Activated CD4-positive, alpha-beta memory T cell treated with anti-CD3 and anti-CD28 coated beads, Interleukin-2, amount 10 ng/mL, durations not matched to agents 7 days and 5 days (primary cell): ENCODE measurements at places on chromosomes 2 and 18.

DNA sequence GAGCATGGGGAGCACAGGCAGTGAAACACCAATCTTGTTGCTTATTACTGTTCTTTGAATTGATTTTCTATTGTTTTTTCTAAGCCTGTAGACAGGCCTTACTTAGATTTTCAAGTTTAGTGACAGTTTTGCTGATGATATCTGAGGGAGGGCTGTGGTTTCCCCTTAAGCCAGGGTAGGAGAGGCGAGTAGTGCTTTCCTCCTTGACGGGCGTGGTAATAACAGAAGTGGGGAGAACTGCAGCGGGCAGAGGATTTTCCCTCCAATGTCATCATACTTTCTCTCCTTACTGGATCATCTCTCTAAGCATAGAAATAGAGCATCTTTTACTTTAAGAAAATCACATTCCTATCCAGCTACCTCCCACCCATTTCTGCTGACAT, 314.4 kb downstream of the ALK start:
- no peak for DNase-seq

GRCh38 chr18:78816114-78816513, 163.5 kb upstream of the SALL3 start:
- DNase-seq = no peak

GRCh38 chr2:180618570-180618969, 361.8 kb upstream of the UBE2E3 start:
- DNase-seq = no peak

- no peak for DNase-seq
Observed at GRCh38 chr2:219469186-219469724, 29.4 kb upstream of the GMPPA start.

GRCh38 chr2:230694241-230694640, 18.4 kb upstream of the CAB39 start:
- DNase-seq = no peak

DNA sequence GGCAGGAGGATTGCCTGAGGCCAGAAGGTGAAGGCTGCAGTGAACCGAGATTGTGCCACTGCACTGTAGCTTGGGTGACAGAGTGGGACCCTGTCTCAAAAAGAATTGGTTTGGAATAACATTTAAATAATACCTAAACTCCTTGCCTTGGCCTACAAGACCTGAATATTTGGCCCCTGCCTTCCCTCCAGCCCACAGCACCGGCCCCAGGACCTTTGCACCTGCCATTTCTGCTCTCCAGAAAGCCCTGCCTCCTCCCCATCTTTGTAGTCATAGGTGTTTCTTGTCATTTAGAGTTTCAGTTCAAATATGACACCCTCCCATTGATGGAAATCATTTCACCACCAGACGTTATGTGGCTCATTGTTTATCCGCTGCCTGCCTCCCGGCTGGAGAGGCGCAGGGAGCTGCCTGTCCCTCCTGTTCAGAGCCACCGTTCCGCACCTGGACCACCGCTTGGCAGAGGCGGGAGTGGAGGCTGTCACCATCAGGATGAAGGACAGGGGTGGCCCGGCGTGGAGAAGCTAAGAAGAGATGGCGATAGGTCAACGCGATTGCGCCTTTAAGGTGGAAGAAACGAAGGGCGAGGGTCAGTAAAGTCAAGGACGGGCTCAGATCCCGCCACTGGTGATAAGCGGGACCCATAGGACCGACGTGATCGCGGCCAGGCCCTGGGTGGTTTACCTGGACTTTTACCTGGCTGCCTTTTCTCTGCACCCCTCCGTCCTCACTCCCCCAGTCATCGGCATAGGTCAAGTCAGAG, 638 bp upstream of the LPIN1 start:
- DNase-seq = no peak

DNA sequence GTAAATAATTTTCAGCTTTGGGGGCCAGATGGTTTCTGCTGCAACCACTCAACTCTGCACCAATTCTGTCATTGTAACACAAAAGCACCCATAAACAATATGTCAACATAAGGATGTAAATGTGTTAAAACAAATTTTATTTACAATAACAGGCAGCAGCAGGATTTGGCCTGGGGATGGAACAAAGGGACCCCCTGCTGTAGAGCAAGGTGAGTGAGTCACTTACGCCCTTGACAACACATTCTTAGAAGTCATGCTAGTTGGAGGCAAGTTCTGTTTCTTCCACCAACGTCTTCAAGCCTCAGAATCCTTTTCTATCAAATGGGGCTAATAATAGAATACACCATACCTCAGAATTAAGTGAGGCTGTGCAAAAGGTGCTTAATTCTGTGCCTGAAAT, 610.2 kb upstream of the SYT4 start:
- DNase-seq = no peak

DNA sequence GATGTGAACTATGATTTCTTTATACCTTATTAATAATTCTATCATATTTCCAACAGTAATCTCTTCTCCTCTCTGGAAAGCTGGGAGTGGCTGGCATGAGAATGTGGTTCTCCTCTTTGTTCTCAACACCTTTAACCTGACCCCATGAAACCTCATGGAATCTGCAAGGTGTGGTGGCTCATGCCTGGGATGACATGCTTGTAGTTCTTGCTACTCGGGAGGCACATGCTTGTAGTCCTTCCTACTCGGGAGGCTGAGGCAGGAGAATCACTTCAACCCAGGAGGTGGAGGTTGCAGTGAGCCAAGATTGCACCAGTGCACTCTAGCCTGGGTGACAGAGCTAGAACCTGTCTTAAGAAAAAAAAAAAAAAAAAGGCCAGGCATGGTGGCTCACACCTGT, 10.8 kb upstream of the CDCA7 start:
- no peak for DNase-seq

DNA sequence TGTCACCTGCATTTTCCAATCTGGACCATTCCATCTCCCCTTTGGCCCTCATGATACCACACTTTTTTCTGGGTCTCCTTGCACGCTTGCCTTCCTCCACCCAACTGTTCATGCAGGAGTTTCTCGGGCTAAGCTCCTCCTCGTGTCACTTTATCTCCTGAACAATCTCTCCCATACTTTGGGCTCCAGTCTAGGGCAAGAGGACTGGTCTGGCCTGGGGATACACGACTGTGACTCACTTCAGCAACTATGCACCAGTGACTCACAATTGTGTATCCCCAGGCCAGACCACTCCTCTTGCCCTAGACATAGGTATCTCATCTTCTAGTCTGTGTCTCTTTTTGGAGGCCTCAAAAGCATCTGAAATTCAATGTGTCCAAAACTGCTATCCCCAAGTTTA, 149.4 kb upstream of the PTPRM start:
- DNase-seq = no peak

- DNase-seq = no peak
Observed at GRCh38 chr2:189729430-189729829, 33.2 kb downstream of the OSGEPL1 start.

GRCh38 chr2:208584378-208584985, 177.9 kb downstream of the PTH2R start:
- no peak for DNase-seq

DNA sequence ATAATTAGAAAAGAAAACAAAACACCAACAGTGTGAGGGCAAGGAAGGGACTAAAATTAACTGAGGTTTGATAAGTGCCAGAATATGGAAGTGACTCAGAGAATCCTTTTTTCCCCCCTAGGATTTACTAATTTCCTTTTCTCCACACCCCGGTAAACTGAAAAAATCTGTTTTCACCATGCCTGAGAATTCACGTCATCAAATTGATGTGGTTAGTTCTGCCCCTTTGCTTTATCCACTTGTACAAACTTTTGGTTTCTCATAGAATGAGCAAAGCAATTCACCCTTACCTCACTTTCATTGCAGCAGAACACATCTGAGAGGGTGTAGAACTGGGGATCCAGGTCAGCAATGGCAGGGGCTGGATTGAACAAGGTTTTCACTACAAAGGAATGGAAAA, 57.8 kb downstream of the RBKS start:
- DNase-seq = no peak

- no peak for DNase-seq
Observed at GRCh38 chr2:221385716-221386115, 186.4 kb downstream of the EPHA4 start.

- no peak for DNase-seq
Observed at GRCh38 chr2:126409850-126410249, 246.1 kb upstream of the GYPC start.

GRCh38 chr18:73896685-73897084, 250.9 kb downstream of the FBXO15 start:
- no peak for DNase-seq

DNA sequence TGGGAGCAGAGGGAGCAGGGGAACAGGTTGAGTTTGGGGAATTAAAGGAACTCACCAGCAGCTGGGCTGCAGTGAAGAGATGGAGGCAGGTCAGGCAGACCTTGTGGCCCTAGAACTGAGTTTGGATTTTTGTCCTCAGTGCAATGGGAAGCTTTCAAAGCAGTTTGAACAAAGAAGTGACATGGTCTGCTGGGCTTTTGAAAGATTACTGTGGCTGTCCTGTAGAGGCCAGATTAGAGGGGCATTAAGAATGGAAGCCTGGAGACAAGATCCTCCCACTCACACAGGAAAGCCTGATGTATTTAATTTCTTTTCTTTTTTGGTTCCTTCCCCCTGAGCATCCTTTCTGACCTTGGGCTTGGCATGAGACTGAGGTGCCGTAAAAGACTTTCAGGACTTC, 118.1 kb upstream of the LHCGR start:
- no peak for DNase-seq

GRCh38 chr2:64593035-64593655, 60.6 kb downstream of the SERTAD2 start:
- DNase-seq = no peak

- no peak for DNase-seq
Observed at GRCh38 chr18:23643815-23644490, 18.8 kb downstream of the ANKRD29 start.

GRCh38 chr2:106536490-106536889, 49.3 kb downstream of the CD8B2 start:
- DNase-seq = no peak

DNA sequence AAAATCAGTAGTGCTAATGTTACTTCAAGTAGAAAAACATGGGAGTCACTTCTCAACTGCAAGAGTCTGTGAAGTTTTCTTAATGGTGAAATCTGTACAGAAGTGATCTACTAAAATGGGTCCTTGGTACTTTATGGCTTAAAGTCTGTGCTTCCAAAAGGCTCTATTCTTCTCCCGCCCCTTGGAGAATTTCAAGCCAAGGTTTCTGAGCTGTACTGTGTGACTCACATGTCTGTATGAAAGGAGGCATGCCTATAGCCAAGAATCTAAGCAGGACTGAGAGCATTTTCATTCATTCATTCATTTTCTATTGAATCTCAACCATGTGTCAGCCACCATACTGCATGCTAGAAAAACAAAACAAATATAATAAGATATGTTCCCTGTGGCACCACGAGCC, 19.8 kb upstream of the DDX18 start:
- no peak for DNase-seq

DNA sequence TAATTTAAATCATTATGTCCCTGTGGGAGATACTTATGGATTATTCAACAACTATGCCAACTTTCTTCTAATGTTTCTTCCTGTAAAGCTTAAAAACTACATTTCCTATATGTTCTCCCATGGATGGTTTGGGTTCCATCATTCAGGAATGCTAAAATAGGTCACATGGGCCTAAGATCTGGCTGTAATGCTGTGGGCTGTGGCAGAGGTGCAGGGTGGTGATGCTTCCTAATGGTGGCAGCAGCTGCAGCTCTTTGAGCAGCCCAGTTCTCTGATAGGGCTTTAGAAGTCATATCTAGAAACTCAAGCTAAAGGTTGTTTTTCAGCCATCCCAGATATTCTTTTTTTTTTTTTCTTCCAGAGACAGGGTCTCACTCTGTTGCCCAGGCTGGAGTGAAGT, 266.1 kb downstream of the ZNF385B start:
- no peak for DNase-seq
